ENCODE measurements at places on chromosomes 6 and 20. TPM values are rescaled to one million over a fixed set of nuclear protein-coding genes. Genes with fewer than 3 reads are reported as not detected.

DNA sequence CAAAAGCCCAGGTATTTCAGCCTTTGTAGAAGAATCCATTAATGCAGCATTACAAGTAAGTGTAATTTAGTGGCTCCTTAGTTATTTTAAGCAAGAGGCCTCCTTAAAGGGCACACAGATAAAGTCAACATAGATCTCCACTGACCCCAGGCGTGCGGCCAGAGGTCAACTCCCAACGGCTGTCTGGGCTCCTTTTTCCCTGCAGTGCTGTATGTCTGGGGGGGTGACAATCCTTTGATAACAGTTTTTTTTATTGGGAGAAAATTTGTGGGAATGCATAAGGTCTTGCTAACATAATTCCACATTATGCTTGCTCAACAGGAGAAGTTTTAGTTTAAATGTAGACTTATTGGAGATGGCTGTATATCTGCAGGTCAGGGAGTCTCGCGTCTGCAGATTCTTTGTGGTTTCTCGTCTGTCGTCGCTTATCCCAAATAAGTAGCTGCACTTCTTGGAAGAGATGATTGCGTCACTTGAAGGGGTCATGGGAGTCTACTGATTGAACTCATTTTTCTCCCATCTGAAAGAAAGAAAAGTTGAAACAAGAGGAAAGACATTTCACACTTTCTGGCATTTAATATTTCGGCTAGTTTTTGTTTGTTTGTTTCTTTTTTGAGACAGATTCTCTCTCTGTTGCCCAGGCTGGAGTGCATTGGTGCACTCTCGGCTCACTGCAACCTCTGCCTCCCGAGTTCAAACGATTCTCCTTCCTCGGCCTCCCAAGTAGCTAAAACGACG lies 151.7 kb upstream of the AKAP12 start:
- DNase-seq: peak; percentile 36

DNA sequence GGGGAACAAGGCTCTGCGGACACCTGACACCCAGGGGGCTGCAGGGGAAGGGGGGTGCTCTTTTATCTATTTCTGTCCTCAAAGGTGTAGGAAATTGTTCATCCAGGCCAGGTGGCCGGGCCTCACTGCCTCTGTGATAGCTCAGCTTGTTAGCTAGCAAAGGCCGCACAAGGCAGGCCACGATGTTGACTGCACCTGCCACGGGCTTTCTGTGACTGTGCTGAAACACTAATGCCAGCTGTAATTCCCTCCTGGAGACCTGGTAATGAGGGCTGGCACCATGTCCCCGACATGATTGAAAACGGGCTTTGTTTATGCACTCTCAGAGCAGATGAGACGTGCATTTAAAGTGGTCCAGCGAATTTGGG lies 61.4 kb upstream of the APCDD1L start:
- DNase-seq: no peak

- DNase-seq: no peak
Observed at GRCh38 chr6:170509723-170510018, 43.4 kb downstream of the PSMB1 start.

GRCh38 chr6:37373822-37374471 lies 20.2 kb downstream of the RNF8 start:
- DNase-seq: peak; percentile 28

Gene SMLR1
- total RNA-seq: not detected

Gene STX11
- 23.9 TPM for total RNA-seq

Data from thyroid gland (tissue), 4 donors.